ENCODE measurements at places on chromosomes 12 and 14.

GRCh38 chr14:100825713-100826331 lies at the start of gene MEG3:
Gene MEG3, plus strand, starts transcription at chr14:100826118.
- DNase-seq = no peak

DNA sequence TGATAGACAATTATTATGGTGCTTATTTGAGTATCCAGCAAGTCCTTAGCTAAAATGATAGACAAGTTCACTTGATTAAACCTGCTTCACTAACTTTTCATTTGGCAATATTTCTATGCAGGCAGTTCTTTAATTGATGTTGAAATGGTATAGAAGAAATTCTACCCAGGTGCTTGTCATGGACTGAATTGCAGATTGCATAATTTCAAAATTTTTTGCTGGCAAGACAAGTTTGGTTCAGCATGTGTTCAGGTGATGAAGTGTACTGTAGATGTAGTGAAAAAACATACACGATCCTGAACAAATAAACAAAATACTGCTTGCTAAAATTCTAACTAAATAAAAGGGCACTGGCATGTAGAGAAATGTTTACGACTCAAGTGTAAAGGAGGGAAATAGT lies 189.0 kb downstream of the FOXA1 start:
- DNase-seq = no peak

DNA sequence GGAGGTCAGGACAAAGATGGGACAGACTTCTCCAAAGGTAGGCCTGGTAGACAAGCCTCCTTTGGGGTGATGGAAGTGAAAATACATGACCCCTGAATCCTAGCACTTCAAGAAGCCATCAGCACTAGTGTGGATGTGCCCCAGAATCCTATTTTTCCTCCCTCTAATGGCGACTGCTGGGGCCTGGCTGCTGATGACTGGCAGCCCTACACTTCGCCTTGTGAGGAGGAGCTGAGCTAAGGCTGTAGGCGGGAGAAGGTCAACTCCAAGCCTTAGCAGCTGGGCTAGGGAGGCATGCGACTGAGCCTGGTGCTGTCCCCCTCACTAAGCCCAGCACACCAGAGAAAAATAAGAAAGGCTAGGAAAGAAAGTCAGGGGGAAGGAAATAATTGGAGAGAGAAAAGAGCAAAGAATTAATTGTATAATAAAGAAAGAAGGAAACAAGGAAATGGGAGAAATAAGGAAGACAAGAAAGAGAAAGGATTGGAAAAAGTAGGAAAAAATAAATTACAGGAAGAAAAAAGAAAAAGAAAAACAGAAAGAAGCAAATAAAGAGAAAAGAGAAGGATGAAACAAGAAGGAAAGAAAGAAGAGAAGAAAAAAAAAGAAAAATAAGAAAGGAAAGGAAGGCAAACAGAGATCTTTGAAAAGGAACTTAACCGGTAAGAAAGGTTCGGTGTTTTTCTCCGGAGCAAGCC lies 4.7 kb upstream of the HOXC10 start:
- no peak for DNase-seq

- no peak for DNase-seq
Measured at GRCh38 chr12:90234472-90234871, 525.8 kb upstream of the ATP2B1 start.

DNA sequence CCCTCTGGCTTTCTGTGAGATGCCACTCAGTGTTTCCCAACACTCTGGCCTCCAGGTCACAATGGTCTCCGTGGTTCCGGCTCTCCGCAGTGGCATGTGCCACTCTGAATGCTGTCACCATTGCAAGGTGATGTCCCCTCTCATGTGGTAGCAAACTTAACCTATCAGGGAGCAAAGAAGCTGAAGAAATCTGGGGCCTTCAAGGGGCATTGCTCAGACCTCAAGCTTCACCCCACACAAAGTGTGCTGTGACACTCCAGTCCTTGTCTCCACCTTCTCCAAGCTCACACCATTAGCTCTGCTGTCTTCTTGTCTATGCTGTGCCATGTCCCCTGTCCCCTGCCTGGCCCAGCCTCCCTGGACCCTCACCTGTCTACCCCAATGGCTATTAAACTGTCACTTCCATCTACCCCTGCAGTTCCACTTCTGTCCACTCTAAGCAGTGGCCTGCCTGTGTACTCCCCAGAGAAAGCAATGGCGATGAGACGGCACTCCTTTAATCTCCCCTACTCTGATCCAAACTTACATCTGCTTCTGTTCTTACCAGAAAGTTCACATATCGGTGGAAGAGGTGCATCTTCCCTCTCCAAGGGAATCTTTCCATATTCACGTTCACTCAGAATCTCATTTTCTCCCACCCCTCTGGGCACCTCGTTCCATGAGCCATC lies 93.7 kb downstream of the DHRS2 start:
- DNase-seq = no peak

DNA sequence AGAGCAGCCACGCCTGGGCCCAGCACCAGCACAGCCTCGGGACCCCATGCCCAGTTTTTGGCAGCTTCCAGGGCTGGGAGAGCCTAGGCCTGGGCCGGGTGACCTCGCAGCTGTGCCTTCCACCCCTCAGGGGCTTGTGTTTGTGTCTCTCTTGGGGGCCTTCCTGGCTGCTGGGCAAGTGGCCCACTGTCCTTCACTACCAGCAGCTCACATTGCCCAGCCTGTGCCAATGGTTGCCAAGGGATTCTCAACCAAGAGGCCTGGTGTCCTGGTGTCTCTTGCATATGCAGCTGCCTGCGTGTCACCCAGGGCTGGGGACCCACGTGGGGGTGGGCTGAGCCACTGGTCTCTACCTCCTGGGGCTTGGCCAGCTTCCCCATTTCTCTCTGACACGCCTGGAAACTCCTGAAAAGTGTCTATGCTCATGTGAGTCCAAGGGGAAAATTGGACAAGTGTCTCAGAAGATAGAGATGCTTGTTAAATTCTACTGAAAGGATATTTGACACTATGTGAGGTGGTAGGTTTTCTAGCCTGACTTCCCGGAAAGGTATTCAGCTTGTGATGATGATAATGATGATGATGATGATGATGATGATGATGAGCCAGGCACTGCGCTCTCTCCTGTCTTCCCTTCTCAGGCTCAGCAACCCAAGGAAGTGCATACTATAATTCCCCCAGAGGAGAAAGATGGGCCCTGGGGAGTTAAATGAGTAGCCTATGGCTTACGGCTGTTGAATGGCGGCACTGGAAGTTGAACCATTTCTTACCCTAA lies 48.8 kb upstream of the ESRRB start:
- no peak for DNase-seq

GRCh38 chr14:75689012-75689411 lies 28.0 kb downstream of the TTLL5 start:
- no peak for DNase-seq

GRCh38 chr12:82055391-82055790 lies 296.2 kb upstream of the PPFIA2 start:
- no peak for DNase-seq

DNA sequence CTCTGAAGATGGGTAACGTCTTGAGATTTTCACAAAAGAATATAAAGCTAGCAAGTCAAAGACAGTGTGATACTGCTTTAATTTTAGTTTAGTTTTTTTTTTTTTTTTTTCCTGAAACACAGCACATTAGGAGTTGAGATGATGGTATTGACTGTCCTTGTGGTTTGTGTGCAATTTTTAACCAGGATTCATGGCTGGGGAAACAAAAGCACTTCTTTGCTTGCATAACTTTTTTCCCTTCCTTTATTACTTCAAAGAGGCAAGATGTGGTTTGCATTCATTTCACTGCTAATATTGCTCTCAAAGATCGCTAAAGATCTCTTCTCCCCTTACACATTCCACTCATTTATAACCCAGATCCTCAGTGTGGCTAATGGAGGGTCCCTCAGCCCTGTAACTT lies 157.1 kb upstream of the PZP start:
- DNase-seq = no peak

DNA sequence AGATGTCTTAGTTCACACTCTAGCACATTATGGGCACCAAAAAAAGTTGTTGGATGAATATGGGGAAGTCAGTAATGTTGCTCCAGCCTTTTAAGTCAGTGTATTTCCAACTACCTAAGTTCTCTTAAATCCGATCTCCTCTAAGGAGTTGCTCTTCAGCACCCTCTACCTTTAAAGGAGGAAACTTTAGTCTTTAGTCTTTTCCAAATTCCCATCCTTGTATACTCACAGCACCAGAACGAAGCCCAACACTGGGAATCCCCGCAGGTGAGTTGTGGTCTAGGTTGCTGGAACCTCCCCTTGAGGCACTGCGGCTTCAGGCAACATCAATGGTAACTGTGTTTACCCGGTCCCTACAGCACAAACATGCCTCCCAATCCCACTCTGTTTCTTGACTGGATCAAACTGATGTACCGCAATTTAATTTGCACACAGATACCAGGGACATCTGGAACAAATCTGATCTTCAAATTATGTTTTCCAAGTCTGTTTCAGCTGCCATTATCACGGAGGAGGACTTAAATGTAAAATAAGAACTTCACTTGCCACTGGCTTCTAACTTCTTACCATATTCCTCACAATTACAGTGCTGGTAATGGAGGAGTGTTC lies 179.0 kb downstream of the FOXN3 start:
- DNase-seq = no peak

DNA sequence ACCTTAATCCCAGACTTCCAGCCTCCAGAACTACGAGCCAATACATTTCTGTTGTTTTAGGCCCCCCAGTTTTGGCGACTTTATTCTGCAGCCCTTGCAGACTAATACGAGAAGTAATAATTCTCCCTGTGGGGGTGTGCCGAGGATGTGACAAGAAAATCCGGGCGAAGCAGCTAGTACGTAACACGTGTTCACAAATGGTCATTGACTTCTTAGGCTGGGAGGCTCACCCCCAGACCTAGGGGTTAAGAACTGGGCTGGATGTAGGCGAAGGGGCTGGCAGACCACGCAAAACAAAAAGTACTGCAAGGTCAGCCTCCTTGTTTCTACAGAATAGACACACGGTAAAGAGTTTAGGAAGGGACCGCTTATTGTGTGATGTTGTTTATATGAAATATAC lies 69.8 kb upstream of the ESRRB start:
- no peak for DNase-seq

GRCh38 chr12:93153321-93153720 lies 224.2 kb upstream of the EEA1 start:
- no peak for DNase-seq

GRCh38 chr12:69389831-69390230 lies 30.3 kb downstream of the YEATS4 start:
- DNase-seq = no peak

DNA sequence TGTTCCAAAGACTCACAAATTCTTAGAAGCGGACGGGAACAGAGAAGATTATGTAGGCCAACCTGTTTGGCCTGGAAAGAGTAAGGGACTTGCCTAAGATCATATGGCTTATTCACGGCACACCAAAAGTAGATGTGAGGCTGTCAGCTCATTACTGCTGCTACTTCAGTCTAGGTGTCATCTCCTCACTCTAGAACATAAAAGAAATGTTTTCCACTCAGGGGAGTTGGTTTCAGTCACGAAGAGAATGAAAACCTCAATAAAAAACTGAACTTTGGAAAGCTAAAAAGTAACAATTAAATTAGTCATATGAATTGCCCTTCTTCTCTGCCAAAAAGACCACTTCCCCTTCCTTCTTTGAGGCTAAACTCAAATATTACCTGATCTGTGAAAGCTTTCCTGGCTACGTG lies 658 bp upstream of the CEP128 start:
- no peak for DNase-seq

DNA sequence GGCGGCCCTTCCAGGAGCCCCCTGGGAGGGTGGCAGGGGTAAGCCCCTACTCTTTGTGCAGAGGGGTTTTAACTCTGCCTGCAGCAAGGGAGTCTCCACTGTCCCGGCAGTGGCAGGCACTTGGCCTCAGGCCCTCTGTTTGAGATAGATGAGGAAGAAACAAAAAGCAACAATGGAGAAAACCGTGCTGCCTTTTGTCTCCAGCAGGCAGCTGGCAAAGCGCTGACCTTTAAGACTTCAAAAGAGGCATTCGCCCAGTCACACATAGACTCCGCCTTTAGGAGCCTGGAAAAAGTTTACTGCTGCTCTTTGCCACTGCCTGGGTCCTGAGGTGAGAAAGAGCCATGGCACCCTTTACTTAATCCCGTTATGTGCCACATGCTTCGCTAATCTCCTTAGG lies 158.2 kb upstream of the NTF3 start:
- no peak for DNase-seq

GRCh38 chr12:12224240-12224940 lies 42.5 kb downstream of the LRP6 start:
- no peak for DNase-seq

- no peak for DNase-seq
Measured at GRCh38 chr12:12387501-12387900, 30.6 kb downstream of the BORCS5 start.

- DNase-seq = no peak
Measured at GRCh38 chr12:52795694-52796428, at the start of gene KRT3. Gene KRT3, minus strand, starts transcription at chr12:52796117. Its CDS starts 75 bp downstream, at chr12:52796042.

- DNase-seq = no peak
Measured at GRCh38 chr14:61247935-61248334, 33.2 kb downstream of the TMEM30B start.

DNA sequence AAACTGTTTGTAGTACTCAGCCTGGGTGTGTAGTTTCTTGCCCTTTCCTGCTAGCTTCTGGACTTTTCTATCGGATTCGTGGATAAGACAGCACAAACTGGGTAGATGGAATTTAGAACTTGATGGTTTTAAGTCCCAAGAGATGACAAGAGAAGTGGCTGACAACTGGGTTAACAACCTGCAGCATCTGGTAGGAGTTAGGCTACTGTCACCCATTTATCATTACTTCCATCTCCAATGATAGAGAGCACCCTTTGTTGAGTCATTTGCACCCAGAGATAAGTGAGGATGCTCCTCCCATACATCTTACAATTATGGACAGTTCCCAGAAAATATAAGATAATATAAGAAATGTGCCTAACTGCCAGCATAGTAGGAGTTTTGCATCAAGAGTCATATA lies 50.2 kb upstream of the FLRT2 start:
- no peak for DNase-seq

DNA sequence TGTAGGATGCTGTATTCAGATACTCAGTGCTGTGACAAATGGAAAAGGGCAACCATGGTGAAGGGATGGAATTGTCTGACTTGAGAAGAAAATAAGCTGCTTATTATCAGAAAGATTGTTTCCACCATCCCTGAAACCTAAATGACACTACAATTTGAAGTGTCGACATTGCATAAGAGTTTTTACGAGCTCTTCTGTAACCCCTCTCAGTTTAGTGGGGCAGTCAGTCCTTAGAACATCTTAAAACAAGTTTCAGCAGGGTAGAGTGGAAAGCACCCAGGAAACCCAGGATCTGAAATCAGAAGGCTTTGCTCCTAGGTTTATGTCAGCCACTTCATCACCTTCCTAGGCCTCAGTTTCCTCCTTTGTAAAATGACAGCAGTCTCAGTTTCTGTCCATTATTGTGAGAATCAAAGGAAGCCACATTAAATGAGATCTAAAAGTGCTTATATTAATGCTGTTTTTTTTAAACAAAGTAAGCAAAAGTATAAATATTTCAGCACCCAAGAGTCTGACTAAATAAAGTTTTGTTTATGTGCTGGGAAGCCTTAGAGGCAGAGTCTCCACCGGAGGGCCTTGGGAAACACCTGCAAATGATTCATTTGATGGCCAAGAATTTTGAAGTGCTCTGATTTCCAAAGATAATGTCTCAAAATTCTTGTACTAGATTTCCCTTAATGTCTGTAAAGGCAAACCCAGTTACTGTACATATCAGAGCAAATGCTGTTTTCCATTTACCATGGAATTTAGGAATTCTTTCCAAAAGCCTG lies 1.8 kb downstream of the IFT43 start:
- no peak for DNase-seq

- no peak for DNase-seq
Measured at GRCh38 chr14:76772300-76773187, 11.3 kb downstream of the VASH1 start.

GRCh38 chr14:100673085-100673806 lies 53.4 kb upstream of the DLK1 start:
- DNase-seq = no peak

Data from D721Med (cell line).